ENCODE measurements at places on chromosomes 2 and 18. TPM values are rescaled to one million over a fixed set of nuclear protein-coding genes. Genes with fewer than 3 reads are reported as not detected.

CIDEA gene
- not detected for polyA plus RNA-seq

GRCh38 chr18:47758000-47758399, 172.5 kb downstream of the SMAD2 start:
- no peak for DNase-seq

GRCh38 chr2:14306268-14306861, 326.2 kb upstream of the LRATD1 start:
- DNase-seq, result no peak

GRCh38 chr2:181585732-181586131, 71.2 kb downstream of the CERKL start:
- DNase-seq, result no peak

- DNase-seq, result no peak
Observed at GRCh38 chr2:84881581-84882413, 913 bp upstream of the TRABD2A start.

DNA sequence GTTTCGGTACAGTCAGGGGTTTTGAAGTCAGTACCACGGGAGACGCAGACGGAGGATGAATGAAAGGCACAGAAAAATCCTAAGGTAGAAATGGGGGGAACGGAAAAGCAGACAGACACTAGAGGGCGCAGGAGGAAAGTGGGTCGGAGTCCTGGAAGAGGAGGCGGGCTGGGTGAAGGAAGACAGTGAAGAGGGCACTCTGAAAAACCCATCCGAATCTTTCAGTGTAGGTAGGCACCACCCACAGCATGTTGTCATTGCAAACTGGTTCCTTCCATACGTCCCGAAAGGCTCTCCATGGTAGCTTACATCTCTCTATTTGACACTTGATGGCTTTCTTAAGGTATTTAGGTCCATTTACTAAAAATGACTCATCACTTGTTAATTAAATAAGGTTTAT, 18.5 kb upstream of the ZNF236 start:
- DNase-seq, result no peak

GRCh38 chr2:16128746-16129610, 188.6 kb downstream of the MYCN start:
- DNase-seq, result no peak

DNA sequence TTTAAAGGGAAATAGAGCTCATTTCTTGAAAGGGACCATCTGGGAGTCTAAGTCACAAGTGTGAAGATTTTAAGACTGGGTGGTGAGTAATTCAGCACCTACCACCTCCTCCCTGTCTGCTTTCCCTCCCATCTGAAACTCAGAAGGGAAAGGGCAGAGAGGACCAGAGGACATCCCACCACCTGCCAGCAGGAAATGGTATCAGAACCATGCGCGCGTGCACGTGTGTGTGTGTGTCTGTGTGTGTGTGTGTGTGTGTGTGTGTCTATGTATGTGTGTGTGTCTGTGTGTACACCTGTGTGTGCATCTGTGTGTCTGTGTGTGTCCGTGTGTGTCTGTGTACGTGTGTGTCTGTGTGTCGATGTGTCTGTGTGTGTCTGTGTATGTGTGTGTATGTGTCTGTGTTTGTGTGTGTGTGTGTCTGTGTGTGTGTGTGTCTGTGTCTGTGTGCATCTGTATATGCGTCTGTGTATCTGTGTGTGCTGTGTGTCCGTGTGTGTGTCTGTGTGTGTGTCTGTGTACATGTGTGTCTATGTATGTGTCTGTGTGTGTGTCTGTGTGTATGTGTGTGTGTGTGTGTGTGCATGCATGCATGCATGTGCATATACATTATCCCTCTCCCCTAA, 76.8 kb downstream of the ZFP36L2 start:
- no peak for DNase-seq

All from right renal cortex interstitium (tissue), 3 donors.